NCI-H526 (cell line): ENCODE measurements at places on chromosomes 16 and 17.
A peak's percentile ranks its signal among the peaks of the same experiment; 100 is the strongest.

DNA sequence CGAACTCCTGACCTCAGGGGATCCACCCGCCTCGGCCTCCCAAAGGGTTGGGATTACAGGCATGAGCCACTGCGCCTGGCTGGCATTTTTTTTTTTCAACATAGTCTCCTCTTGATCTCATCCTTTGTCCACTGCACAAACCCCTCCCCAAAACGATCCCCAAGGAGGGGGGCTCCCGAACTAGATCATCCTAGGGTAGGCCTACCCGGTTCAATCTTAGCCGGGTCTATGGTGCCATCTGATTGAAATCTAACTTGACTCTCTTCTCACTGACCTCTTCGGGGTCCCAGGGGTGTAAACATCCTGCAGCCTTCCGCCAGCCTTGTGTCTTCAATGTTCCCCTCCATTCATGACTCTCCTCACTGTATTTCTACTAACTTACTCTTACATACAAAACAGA, 140.5 kb upstream of the CRHR1 start:
- no peak for DNase-seq

- DNase-seq, result no peak
Measured at GRCh38 chr17:50199211-50199802, 2.1 kb downstream of the COL1A1 start.

DNA sequence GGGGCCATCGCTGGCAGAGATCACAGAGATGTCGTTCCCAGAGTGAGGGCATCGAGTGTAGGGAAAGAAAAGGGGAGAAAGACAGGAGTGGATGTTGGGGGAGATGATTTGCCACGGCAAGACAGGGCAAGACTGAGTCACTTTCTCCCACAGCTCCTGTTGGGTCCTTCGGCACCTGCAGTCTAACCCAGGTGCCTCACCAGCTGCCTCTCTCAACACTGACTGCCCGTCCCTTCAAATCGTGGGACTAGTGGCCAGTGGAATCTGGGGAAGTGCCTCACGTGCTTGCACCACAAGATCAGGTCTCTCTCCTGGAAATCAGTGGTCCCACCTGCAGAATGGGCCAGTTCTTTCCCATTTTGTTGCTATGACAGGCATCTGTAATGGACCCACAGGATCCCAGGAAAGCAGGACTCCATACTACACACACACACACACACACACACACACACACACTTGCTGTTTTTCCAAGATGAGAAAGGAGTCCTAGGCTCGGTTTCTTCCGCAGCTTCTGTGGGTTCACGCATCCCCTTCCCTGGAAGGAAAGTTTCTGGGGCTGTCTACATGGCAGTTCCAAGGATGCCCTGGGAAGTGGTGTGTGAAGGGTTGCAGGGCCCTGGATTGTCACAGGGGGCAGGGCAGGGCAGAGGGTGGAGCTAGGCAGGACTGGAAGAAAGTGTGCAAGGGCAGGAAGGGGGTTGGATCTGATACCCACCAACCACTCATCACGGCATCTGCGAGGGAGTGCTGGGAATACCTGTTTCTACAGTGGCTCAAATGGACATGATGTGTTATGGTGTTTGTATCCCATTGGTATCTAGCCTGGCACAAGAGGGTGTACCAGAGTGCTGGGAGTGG, 10.2 kb upstream of the CBX8 start:
- DNase-seq, result no peak

- no peak for DNase-seq
Measured at GRCh38 chr16:88407807-88408206, 25.0 kb downstream of the ZNF469 start.

DNA sequence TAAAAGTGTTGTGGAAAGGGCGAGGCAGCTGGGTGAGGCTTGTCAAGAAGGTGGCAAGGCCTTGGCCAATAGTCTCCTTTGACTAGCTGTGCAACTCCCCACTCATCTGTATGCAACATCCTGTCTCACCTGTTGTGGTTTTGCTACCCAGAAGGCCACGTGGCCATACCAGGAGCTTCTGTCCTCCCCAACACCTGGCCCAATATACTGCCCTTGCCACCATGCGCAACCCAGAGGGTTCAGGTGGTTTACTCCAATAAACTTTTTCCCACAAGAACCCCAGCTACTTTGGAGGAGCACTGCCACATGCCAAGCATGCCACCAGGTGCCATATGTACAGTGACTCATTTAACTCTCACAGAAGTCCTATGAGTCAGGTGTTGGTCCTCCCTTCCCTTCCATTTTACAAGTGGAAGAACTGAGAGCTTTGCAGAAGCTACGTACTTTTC, 10.2 kb downstream of the MYO19 start:
- DNase-seq, result no peak

GRCh38 chr17:19384723-19385391, 2.1 kb downstream of the MFAP4 start:
- no peak for DNase-seq

- DNase-seq, result no peak
Measured at GRCh38 chr16:58556678-58557077, 41.4 kb downstream of the SETD6 start.

GRCh38 chr16:10154389-10154788, 27.8 kb downstream of the GRIN2A start:
- no peak for DNase-seq

DNA sequence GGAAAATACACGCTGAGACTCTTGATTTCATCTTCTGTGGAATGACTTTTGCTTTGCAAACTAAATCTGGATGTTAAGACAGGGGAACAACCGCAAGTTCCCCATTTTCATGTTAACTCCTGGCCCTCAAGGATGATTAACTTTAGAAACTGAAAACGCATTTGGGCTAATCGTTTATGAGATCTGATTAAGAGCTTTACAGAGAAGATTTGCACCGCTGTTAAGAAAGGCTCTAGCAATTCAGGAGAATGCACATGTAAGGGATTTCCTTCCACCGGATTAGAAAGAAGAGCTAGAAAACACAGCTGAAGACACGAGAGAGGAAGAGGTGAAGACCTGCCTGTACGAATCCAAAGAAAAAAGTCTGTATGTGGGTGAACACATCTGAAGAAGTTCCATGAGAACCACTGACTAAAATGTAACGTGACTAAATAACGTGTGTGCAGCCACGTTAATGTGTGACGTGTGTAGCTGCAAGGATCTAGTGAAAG, 106.4 kb downstream of the YPEL2 start:
- DNase-seq, result no peak

GRCh38 chr17:12523244-12523643, 142.4 kb upstream of the MYOCD start:
- no peak for DNase-seq

- no peak for DNase-seq
Measured at GRCh38 chr17:80969674-80970043, 22.0 kb upstream of the CHMP6 start.

GRCh38 chr17:13925579-13925978, 143.7 kb upstream of the COX10 start:
- no peak for DNase-seq

- DNase-seq, result no peak
Measured at GRCh38 chr17:79073016-79073705, 1.5 kb upstream of the ENGASE start.

DNA sequence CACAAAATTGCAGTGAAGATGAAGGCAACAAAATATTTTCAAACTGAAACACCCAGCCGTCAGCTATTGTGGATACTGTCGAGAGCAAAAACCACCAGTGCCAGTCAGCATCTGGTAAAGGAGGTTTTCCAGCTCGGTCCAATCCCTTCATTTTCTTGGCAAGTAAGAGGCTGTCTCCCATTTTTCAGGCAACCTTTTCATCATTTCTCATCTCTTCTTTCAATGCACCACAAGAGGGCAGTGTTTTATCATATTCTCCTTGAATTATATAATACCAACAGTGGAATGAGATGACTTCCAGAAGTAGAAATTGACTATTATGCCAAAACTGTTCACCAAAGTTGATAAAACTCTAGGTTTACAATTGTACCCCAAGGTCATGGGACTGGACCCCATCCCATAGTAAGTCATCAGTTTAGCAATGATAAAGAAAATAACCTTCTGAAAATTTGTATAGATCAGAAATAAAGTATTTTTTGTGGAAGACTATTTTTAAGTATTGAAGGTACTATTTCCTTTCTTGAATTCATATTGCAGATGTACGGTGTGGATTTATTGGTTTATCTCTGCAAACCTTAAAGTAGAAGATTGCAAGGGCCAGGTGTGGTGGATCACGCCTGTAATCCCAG, 16.8 kb downstream of the NQO1 start:
- DNase-seq, result peak; percentile 32

DNA sequence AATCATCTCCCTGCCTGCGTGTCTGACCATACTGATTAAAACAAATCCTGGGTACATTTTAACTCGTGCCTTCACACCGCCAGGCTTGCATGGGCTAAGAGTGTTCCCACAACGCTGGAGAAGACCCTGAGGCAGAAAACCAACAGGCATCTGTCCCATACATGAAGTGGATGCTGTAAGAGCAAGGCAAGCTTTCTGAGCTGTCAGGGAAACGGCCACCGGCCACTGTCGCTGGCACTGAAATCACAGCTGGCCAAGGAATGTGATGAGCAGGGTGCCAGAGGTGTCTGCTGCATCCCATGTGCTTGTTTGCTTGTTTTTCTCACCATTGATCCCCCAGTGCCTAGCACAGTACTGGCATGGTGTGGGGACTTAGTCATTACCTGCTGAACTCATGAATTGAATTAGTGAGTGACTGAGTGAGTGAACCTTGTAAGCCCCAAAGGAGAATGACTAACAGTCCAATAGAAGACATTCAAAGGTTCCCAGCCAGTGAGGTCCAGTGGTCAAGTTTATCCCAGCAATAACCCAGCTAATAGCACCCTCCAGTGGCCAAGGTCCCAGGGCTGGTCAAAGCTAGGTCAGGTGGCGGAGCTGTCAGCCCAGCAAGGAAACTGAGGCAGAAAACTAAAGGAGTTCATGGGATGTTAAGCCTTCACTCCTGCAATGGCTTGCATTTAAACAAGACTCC, 92.7 kb upstream of the CDH5 start:
- no peak for DNase-seq
